AG04450 (cell line): ENCODE measurements at places on chromosomes 7 and 10. TPM values are rescaled to one million over a fixed set of nuclear protein-coding genes. Genes with fewer than 3 reads are reported as not detected.

Gene MYO1G
- not detected in 2 replicates for polyA plus RNA-seq

Gene ACTL6B
- polyA plus RNA-seq, result not detected in 2 replicates

Gene SEMA3A
- 61.9 and 80.2 TPM in 2 replicates for polyA plus RNA-seq

Gene CALHM3
- not detected in 2 replicates for polyA plus RNA-seq

Gene MRLN
- polyA plus RNA-seq, result not detected in 2 replicates

Gene INPP5A
- polyA plus RNA-seq, result 20.2 and 22.5 TPM in 2 replicates

Gene ASB15
- polyA plus RNA-seq, result not detected in 2 replicates

Gene C10orf105
- 0.01 TPM in 1 of 2 replicates, not detected in the other for polyA plus RNA-seq

- DNase-seq, result peak; percentile 21
Observed at GRCh38 chr7:30135301-30136116, 723 bp downstream of the MTURN start.

GRCh38 chr10:73093922-73094850 lies 2.5 kb downstream of the P4HA1 start:
- DNase-seq, result no peak

- no peak for DNase-seq
Observed at GRCh38 chr7:45695249-45695995, 121.3 kb downstream of the ADCY1 start.

DNA sequence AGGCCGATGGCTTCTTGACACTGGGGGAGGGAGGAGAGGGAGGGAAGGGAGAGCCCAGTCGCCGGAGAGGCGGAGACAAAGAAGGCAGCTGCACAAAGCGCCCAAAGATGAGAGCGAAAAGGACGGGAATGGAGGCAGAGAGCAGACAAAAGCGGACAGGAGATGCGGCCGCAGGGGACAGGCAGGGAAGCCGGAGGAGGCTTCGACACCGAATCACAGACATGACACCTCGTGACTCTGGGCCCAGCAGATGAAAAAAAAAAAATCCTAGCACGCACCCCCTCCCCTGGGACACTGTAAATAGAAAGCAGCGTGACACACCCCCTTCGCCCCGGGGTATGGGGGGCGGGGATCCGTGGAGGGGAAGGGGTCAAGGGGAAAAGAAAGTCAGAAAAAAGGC lies 976 bp downstream of the NAT16 start:
- DNase-seq, result no peak

GRCh38 chr10:117443686-117444041 lies 68.4 kb upstream of the PDZD8 start:
- DNase-seq, result no peak

DNA sequence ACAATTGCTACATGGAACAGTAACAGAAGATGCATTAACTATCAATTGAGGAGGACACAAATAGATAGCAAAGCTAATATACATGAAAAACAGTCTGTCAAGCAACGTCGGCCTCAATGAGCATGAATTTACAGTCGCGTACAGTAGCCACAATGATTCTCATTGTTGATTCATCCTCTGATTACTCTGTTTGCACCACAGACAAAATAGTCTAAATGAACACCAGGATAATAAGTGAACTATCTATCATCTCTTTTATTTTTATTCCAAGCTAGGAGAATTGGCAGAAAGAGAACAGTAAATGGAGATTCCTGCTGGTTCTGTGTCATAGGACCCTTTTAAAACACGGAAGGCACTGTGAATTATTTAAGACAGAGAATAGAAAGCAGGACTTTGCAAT lies 108.5 kb downstream of the EVX1 start:
- DNase-seq, result no peak

- DNase-seq, result no peak
Observed at GRCh38 chr10:129440247-129440646, 26.8 kb upstream of the MGMT start.

DNA sequence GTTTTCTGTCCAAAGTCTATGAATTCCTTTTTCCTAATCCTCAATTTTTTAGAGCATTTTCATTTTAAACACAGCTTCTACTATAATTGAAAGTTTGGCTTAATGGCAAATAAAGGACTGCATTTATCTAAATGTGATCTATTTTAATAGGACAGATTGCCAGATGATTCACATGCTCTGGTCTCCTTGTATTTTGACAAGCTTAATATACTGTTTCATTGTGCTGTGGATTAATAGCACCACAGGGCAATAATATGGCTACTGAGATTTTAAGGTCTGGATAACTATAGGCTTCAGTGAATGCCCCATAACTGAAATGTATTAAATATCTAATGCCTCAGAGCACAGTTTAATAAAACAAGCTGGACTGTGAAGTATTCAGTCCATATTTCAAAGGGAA lies 1362.8 kb downstream of the XPNPEP1 start:
- no peak for DNase-seq

DNA sequence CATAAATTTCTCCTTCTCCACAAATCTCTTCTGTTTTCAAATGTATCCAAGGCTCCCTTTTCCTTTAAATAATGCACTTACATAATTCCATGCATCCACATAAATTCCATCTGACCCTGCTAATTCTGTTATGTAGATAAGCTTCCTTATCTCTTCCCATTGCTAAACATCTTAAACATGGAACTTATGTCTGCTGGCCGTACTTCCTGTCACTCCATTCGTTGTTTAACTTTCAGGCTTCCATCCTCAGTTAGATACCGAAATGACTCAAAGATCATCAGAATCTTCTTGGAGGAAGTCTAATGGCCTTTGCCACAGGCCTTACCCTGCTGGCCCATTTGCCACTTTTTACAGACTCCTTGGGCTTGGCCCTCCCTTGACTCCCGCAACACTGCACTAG lies 330.9 kb downstream of the GFRA1 start:
- DNase-seq, result no peak

DNA sequence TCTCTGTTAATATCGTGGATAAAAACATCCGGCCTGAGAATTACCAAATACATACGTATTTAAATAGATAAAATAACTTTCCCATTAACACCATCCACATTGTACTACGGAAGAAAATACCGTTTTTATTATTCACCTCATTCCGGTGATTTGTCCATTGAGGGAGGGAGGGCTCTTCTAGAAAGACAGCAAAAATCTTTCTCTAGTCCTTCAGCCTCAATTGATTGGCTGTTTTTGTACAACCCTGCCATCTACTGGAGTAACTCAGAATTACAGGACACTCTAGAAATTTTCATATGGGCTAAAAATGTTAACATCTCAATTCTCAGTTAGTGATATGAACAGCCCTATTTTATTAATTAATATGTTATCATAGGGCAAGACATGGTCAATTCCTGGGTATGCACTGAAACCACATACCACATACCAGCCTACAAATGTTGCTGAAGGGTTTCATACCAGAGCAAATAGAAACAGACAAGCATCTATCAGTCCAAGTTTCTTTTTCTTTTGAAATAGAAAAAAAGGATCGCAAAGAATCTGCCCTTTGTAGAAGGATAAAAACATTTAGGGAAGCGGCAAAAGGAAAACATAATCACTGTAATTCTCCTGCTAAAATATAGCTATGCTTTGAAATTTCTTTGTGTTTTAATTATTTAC lies 55.8 kb upstream of the CDCA7L start:
- peak; percentile 16 for DNase-seq

- DNase-seq, result no peak
Observed at GRCh38 chr7:116101704-116102103, 71.1 kb upstream of the TFEC start.

DNA sequence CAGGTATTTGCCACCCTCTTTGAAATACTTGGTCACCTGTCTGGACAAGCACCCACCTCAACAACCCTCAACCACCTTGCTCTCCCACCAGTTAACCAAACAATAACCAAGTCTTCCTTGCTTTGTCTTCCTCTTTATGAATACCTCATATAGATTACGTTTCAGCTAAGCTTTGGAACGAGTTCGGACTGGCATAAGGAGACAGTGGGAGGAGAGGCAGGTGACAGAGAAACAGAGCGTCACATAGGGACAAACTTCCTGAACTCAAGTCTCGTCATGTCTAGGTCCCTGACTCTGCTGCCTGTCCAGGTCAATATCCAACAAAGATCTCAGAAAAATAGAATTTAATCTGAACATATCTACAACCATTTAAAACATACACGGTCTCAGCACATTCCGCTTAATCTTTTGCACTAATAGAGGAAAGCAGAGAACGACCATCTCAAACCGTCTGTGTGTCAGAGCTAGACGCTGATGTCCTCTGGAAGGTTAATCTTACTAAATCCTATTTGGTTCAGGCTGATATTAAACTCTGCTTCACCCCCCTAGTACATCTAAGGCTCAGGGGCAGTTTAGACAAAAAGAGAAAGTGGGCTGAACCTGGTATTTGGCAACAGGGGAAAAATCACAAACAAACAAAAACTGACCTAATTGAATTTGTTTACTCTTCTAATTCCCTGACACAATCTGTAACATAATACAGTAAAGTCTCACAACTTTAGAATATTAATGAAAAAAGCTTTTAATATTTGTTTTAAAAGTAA lies 26.4 kb upstream of the SVOPL start:
- DNase-seq, result no peak

- DNase-seq, result no peak
Observed at GRCh38 chr7:92595281-92595680, 5.1 kb upstream of the FAM133B start.

DNA sequence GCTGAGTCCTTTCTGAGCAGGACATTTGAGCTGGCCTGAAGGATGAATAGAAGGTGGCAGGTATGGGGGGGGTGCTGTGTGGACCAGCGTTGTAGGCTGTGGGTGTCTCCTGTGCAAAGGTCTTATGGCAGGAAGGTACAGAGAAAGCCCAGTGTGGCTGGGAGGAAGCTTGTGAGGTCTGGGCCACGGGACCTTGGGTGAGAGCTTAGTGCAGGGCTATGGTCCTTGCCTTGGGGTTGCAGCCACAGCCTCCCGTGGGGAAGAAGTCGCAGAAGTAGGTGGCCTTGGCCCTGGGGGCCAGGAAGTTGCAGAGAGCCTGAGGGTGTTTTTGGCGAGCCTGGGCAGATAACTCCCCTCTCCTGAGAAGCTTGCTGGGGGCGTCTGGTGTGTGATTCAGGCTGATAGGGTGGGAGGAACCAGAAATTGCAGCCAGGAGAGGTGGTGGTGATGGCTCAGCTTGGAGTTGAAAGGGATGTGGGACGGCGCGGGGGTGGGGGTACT lies 172.0 kb upstream of the TNRC18 start:
- DNase-seq, result no peak

- no peak for DNase-seq
Observed at GRCh38 chr7:131285556-131285955, 42.1 kb upstream of the MKLN1 start.

DNA sequence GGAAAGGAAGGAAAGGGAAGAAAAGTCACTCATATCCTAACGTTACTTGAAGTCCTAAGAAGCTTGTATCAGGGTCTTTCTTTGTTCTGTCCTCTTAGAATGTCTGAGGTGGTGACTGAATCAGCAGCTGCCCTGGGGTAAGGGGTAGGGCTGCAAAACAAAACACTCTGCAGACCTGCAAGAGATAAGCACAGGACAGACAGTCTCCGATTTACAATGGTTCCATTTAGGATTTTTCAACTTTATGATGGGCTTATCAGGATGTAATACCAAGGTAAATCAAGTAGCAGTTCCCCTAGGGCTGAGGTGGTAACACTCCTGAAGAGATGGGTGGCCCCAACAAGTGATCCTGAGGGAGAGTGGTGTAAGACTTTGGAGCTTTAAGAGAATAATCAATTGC lies 16.5 kb downstream of the KDM7A start:
- DNase-seq, result no peak

GRCh38 chr7:157405914-157406810 lies 69.4 kb downstream of the DNAJB6 start:
- no peak for DNase-seq
